ENCODE measurements at places on chromosomes 16 and 17.

- peak; percentile 97 for DNase-seq
Observed at GRCh38 chr17:82267575-82268379, 5.7 kb downstream of the CSNK1D start.

DNA sequence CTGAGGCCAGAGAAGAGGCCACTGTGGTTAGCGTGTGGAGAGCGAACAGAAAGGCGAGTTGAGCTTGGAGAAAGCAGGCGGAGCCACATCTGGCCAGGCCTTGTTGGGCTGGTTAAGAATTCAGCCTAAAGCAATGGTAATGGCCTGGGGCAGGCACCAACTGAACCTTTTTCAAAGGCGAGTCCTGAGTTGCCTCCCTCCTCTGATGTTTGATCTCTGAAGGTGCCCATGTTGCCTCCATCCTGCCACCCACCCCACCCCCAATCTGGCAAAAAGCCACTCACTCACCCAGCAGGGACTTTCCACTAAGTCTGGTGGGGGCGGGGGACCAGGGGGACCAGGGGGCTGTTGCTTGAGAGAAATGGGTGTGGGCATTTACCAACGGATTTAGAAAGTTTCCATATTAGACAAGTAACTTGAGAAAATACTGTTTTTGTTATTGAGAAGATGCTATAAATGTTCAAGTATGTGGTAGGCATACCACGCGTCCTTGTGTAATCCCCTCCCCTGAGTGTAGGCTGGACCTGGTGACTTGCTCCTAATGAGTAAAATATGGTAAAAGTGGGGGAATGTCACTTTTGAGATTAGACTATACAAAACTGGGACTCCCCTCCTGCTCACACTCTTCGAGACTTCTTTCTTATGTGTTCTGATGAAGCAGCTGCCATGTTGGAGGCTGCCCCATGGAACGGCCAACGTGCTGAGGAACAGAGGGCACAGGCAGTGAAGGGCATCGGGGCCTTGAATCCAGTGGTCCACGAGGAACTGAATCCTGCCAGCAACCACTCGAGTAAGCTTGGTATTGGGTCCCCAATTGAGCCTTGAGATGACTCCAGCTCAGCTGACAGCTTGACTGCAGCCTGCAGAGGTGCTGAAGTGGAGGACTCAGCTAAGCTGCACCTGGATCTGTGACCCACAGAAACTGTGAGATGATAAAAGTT, 29.9 kb upstream of the TNS4 start:
- no peak for DNase-seq

DNA sequence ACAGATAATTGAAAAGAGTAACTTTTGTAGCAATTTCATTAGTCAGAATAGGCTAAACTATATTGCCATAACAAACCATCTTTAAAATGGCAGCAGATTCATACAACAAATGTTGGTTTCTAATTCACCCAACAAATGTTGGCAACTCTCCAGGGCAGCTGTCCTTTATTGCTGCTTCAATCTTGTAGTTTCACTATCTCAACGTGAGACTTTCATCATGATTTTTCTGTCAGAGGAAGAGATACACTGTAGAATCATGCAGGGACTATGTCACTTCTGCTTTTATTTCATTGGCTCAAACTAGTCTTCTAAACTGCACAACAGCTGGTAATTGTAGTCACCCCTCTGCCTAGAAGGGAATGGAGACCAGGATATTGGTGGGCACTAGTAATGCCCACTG, 174.2 kb downstream of the TANC2 start:
- DNase-seq = peak; percentile 88

GRCh38 chr16:726438-727290, at the start of the genes CCDC78 and HAGHL:
Gene CCDC78, minus strand, starts transcription at chr16:726443. Its CDS starts 76 bp downstream, at chr16:726367.
Gene HAGHL, plus strand, starts transcription at chr16:727106. Its CDS starts 404 bp downstream, at chr16:727510.
- peak; percentile 67 for DNase-seq

DNA sequence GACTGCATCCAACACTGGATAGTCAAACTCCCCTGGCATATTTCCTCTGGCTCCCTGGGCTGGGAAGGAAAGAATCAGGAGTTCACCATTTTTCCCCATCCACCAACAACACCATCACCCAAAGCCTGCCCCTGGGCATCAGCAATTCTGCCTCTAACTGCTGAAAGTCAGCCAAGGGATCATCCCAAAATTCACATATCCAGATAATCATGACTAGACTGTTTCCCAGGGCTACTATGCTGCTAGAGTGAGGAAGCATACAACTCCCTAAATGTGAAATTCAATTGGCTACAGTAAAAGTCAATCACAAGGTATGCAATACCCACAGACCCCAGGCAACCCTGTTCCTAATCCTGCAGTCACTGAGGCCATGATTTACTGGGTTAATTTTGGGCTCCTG, 230.6 kb downstream of the C16orf95 start:
- DNase-seq = no peak

- no peak for DNase-seq
Observed at GRCh38 chr17:32558326-32558955, 71.6 kb downstream of the CDK5R1 start.

- no peak for DNase-seq
Observed at GRCh38 chr17:45143767-45144198, 4.5 kb upstream of the HEXIM1 start.

DNA sequence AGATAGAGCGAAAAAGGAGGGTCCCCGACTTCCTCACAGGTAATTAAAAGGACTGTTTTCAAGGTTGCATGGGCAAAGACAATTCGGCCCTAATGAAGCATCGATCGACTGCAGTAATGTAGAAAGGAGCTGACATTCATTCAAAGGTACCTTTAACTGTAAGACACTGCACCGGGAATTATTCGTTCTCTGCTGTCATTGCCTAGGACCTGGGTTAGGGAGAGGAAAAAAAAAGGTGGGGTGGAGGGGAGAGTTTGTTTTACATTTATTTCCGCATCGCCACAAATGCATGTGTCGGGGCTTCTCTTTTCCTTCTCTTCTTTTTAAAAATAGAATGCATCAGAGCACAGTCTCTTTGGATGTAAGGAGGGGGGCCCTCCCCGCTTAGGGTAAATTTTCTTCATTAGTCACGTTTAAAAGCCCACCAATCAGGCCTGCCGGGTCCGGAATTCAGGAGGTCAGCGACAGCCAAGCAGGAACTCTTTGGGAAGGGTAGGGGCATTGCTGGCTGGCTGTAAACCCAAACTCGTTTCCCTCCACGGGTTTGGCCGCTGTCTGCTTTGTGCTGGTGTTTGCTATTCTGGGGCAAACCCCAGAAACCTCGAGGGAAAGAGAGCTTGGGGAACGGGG, 496.2 kb upstream of the ZFHX3 start:
- no peak for DNase-seq

GRCh38 chr17:31510308-31511194, 119.1 kb downstream of the RAB11FIP4 start:
- DNase-seq = peak; percentile 36

- no peak for DNase-seq
Observed at GRCh38 chr16:79261481-79261940, 339.0 kb downstream of the MAF start.

DNA sequence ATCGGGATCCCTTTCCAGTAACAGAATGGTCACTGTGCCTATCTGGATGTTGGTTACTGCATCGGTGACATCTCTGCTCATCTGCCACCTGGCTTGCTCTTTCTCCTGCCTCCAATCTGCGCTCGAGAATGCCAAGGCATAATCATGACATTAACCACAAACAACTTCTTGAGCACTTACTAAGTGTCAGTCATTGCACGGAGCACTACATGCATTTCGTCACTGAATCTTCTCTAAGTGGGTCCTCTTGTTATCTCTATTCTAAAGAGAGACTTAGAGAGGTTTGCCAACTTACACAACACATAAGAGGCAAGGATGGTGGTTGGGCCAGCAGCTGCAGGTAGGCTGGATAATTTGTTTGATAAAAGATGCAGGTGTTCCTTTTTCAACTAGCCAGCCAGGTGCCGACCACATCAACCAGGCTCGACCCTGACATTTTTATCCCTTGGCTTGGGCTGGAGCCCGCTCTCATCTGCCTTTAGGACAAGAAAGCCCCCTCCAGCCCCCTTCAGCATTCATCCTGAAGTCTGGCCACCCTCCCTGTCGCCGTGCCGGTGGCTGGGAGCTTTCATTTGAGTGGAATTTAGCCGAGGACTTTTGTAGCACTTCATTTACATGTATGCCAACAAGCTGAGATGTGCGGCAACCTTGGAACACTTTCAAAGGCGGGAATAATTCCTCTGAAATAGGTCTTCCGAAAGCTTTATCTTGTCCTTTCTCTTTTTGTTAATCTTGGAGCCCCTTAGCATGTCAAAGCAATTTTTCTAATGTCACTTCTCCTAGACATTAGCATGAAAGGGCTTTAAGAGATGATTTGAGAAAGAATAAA, 89.3 kb upstream of the NKD1 start:
- DNase-seq = no peak

DNA sequence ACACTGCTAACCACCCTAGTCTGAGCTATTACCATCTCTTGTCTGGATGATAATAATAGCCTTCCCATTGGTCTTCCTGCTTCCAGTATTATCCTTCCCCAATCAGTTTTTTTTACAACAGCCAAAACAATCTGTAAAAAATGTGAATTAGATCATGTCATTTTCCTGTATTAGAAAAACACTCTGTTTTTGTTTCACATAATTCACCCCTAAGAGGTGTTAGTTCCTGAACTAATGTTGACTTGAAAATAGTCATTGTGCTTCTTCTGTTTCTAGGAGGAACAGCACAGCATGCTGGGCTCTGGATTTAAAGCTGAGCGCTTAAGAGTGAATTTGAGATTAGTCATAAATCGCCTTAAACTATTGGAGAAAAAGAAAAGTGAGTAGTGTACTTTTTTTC, 20.0 kb downstream of the IST1 start:
- no peak for DNase-seq

- no peak for DNase-seq
Observed at GRCh38 chr17:61416211-61416539, 16.5 kb downstream of the TBX2 start.

DNA sequence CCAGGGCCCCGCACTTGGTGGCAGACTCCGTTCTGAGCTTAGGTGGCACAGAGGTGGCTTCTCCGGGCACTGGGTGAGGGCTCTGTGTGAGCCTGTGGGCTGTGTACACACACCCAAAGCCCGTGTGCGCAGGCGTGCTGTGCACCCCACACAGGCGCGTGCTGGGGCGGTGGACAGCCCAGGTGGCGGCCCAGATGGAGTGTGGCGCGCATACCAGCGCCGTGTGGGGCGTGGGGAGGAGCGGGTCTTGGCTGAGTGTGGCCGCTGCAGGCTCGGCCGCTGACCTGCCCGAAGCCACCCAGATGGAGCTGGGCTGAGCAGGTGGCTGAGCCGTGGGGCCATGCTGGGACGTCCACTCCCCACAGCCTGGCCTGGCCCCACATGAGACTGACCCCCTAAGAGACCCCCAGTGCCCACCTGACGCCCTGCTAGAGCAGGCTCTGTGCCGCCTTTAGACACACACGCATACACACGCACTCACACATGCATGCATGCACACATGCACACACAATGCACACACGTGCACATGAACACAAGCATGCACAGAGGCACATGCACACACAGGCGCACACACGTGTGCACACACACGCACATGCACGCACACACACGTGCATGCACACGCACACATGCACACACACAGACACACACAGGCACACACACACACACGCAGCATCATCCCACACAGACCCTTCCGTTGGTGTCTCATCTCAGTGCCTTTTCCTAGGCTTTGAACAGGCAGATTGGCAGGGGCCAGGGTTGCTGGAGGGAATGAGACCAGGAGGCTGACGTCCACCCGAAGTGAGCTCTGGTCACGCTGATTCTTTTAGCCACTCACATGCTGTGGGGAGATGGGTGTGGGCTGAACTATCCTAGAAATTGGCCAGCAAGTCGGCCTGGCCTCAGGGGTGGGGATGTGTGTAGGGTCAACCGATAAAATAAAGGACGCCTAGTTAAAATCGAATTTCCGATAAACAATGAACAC, 2.1 kb downstream of the PRR35 start:
- DNase-seq = no peak

GRCh38 chr16:1337486-1337885, 4.0 kb downstream of the BAIAP3 start:
- DNase-seq = no peak

DNA sequence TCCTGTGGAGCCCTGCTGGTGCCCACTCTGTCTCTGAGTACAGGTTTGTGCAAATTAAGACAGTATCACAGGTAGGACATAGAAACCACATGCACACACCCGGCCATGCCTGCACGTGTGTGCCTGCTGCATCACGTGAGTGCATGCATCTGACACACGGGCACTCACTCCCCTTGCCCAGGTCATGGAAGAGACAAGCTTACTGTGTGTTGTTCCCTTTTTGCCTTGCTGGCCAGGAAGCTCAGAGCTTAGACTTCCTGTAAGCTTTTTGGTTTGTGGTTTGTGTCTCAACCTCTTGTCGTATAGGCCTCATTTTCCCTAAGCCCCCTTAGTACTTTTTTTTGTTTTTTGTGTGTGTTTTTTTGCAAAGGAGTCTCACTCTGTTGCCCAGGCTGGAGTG, 25.0 kb downstream of the ZNF469 start:
- no peak for DNase-seq

DNA sequence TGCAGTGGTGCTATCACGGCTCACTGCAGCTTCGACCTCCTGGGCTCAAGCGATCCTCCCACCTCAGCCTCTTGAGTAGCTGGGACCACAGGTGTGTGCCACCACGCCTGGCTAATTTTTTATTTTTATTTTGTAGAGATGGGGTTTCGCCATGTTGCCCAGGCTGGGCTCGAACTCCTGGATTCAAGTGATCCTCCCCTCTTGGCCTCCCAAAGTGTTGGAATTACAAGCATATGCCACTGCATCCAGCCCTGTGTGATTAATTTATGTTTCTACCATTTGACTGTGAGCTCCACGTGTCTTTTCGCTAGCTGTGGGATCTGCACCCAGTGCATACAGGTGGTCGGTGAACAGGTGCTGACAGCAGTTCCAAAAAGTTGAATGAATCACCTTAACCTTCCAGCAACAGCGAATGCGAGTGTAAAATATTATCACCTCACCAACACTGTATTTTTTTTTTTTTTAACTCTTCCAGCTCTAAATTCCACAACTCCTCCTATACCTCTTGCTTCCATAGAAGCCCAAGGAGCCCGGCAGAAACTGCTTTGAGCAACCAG, 484 bp upstream of the NUDT7 start:
- DNase-seq = no peak

DNA sequence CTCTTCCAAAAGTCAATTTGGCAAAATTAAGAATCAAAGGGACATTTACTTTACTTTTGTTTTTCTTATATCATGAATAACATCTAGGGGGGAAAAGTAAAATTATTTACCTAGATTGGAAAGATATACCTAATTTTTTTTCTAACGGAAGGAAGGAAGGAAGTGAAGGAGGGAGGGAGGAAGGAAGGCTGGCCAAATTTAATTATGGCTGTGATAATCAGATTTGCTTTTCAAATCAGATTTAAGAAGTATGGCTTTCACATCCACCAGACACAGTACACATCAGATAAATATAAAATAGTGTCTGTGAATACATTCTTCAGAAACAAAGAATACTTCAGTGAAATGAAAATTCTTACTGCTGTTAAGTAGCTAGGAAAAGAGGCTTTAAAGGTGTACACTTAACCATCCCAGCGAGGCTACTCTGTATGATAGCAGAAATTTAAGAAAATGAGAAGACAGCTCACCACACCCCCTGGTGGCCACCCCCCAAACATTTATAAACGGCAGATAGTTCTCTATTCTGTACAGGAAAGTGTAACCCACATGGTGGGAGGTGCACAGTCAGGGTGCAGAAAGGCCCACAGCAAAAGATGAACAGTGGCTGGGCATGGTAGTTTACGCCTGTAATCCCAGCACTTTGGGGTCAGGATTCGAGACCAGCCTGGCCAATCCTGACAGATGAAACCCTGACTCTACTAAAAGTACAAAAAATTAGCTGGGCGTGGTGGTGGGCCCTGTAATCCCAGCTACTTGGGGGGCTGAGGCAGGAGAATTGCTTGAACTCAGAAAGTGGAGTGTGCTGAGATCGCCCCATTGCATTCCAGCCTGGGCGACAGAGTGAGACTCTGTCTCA, 150.8 kb downstream of the SSH2 start:
- peak; percentile 67 for DNase-seq

Measured in myocyte (in vitro differentiated cells).